ENCODE measurements at places on chromosomes 16 and 17.

- DNase-seq: no peak
Measured at GRCh38 chr17:40598301-40598618, 33.0 kb upstream of the CCR7 start.

DNA sequence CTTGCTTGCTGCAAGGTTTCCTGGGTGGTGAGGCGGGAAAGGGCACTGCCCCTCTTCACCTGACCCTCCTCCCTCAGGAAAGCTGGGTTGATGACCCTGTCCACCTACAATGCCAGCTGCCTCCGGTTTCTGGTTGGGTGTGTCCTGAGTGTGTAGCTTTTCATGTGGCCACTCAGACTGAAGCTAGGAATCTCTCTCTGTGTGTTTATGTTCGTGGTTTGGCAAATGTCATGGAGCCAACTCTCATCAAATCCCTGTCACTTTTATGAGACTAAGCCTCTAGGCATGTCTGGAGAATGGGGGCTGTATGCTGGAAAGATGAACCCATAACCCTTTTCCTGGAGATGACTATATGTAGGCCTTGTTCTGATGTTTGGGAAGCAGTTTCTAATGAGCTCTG, 17.1 kb downstream of the PLEKHG4 start:
- DNase-seq: no peak

DNA sequence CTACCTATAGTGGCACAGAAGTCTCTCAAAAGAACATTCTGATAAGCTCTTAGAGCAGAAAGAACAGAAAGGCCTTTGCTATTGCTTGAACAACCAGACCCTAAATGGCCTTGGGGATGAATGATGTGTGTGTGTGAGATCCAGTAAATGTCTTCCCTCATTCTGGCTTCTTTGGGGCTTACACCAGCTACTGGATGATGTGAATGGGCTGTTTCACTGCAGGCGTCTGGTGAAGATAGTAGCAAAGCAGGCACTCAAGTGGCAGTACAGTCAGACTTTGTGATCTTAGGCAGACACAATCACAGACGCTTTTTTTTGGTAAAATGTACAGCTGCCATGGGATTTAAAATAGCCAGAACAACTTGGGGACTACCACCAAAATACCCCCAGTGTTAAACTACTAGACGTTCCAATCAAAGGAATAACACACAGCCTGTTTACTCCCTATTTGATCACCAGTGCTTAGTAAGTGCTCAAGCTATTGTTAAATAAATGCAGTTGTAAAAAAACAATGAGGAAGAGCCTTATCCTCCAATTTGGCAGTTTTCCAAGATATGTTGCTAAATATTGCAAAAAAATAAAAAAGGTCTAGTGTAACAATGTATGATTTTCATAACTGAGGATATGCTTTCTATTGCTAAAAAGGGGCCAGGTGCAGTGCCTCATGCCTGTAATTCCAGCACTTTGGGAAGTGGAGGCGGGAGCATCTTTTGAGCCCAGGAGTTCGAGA, 17.9 kb downstream of the NDUFAB1 start:
- DNase-seq: no peak

DNA sequence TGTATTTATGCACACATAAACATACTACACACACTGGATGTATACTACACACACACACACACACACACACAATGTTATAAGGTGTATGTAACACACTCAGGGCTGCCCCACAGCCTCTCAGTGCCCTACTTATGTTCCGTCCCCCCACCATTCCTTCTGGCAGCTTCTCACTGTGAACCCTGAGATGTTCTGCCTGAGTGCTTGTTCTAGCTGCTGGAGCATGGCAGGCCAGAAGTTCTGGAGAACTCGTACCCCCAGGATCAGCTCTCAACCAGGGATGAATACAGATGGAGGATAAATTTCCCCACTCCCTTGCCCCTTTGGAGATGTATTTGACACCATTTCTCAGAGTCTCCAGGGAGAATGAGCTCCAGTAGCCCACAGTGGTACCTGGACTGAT, 76.4 kb downstream of the CDH13 start:
- DNase-seq: no peak

GRCh38 chr17:34246446-34246845, 8.6 kb upstream of the CCL2 start:
- DNase-seq: no peak

- DNase-seq: no peak
Measured at GRCh38 chr17:16878084-16878483, 93.8 kb downstream of the TNFRSF13B start.

GRCh38 chr17:76370261-76370993, 14.0 kb upstream of the SPHK1 start:
- no peak for DNase-seq

DNA sequence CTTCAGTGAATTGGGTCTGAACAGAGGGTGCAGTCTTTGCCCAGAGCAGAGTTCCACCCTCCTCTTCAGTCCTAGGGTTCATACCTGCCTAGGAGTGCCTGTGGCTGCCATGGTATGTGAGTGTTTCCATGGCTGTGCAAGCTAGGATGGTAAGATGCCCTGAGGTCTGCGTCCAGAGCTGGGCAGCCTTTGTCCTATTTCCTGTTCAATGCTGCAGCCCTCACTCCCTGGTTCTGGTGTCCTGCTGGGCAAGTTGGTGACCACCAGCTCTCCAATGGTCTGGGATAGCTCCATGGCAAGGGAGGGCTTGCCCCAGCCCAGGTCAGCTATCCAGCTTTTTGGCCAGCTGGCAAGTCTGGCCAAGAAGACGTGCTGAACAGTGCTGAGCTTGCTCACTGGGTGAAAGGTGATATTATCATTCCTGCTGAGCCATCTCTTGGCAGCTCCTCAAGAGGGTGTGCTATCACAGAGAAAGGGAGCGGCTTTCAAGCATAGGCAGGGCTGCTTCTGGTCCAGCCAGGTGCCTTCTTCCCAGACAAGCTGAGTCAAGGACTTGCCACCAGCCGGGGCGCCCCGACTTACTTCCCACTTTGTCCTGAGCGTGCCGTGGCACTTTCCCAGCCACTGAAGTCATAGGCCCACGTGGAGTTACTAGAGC, 13.0 kb upstream of the NFATC3 start:
- DNase-seq: no peak

DNA sequence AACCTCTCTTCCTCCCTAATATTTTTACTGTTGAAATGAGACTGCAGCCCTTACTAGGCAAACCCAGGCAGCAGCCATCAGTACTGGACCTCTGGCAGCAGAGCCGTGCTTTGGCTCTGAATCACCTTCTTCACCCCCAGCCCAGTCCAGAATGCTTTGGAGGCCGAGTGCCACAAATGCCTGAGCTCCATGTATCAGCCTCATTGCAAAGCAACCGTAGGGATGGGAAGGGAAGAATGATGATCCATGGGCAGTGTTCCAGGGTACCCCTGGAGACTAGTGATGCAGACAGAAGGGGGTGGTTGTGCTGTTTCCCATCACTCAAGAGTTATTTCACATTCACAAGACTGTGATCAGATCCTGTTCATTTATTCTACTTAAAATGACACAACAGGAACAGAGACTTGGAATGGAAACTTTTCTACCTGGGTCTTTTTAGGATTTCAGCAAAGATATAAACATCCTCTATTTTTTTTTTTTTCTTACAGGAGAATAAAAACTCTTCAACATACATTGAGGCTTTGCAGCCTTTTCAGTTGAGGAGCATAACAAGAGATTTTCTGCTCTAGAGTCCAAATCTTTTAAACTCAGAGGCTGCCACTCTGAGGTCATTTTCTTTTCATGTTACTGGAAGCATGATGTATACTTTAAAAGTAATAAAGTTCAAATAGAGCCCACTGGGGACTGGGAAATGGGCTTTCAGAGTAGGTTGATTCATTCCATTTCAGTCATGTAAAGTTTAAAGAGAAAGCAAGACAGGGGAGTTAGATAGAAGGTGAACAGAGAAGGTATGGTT, 138.3 kb downstream of the KCNJ2 start:
- no peak for DNase-seq

GRCh38 chr17:44911133-44912001, 3.9 kb downstream of the GFAP start:
- peak; percentile 31 for DNase-seq

DNA sequence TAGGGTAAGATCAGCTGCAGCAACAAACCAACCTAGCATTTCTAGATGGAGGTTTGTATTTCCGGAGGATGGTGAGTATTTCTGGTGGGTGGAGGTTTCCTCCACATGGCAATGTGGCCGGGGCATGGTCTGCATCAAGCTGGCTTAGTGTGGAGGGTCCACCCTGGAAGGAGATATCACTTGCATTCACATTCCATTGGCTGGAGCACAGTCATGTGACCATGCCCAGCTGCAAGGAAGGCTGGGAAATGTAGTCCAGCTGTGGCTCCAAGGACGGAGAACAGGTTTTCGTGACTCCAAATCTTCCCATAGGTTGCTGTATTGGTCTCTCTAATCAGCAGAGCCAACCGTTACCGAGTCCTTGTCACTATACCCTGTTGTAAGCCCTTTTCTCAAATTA, 68.7 kb downstream of the RAI1 start:
- peak; percentile 23 for DNase-seq
